ENCODE measurements at places on chromosomes 6 and 20.

DNA sequence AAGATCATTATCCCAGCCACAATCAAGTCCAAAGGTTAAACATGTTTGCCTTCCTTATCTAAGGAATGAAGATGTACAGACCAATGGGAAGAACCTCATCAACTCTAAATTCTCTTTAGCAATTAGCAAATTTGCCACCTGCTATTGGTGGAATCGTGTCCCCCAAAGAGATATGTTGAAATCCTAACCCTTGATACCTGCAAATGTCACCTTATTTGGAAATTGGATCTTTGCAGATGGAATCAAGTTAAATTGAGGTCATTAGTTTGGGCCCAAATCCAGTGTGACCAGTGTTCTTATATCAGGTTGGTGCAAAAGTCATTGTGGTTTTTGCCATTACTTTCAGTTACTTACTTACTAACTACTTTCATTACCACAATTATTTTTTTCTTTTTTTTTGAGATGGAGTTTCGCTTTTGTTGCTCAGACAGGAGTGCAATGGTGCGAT, 31.3 kb downstream of the KLHL31 start:
- no peak for DNase-seq

GRCh38 chr6:14734416-14735340, 511.2 kb upstream of the JARID2 start:
- no peak for DNase-seq

DNA sequence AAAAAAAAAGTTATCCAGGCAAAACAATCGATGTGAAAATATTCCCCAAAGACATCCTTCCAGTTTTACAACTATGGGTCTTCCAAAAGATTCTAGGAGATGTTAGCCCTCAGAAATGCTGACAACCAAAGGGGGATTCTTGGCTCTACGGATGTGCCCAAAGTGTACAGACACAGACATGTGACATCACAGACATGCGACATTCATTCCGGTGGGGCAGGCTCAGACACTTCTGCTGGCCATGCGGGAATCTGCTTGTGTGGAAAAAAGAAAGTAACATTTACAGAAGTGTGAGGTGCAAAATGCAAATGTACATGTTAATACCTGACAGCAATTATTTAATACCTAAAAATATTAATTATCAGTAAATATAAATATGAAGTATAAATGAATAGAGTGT, 268.6 kb downstream of the FOXC1 start:
- DNase-seq, result no peak

GRCh38 chr20:51886341-51886740, 84.0 kb upstream of the SALL4 start:
- no peak for DNase-seq

- no peak for DNase-seq
Observed at GRCh38 chr6:121678245-121678644, 242.8 kb downstream of the GJA1 start.

DNA sequence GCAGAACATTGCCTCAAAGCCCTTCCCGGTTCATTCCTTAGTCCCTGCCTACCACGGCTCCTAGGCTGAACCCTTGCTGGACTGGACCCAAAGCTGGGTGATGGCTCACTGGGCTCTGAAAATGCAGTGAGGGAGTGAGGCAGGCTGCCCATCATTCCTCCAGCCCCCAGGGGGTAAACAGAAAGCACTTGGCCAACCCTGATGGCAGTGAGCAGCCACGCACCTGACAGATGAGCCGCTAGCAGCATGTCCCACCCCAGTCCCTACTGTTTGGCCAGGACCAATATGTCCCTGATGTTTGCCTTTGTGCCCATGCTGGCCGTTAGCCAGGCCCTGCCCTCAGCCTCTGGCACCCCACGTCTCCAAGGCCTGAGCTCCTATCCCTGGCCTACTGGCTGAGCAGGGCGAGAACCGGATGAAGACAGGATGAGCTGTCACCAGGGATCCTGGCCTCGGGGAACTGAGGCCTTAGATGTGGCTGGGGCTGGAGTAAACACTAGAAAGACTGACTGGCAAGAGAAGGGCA, 19.4 kb upstream of the BAK1 start:
- DNase-seq, result no peak

GRCh38 chr6:21277601-21278374, 315.8 kb upstream of the SOX4 start:
- no peak for DNase-seq

DNA sequence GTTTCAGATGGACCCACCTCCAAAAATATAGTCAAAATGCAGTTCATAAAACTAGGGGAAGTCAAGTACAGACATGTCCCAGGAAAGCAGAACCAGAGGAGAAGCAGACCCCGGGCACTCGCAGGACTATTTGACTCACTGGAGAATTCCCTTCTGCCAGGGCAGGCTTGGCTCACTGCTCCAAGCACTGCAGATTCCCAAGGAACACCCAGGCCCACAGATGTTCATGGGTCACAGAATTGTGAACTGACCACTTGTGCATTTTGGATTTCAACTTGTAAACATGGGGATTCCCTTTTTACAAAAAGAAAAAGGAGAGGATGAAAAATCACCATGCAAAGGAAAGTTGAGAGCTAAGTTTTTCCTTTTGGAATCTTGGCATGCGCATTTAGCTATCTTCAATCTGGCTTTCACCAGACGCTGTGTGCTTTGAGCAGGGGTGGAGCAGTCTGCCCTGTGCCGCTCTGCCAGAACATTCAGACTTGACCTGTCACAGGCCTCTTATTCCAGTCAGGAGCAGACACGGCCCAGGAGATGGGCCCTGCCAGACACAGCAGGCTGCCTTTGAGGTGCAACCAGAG, 237.5 kb upstream of the TAB2 start:
- DNase-seq, result no peak

DNA sequence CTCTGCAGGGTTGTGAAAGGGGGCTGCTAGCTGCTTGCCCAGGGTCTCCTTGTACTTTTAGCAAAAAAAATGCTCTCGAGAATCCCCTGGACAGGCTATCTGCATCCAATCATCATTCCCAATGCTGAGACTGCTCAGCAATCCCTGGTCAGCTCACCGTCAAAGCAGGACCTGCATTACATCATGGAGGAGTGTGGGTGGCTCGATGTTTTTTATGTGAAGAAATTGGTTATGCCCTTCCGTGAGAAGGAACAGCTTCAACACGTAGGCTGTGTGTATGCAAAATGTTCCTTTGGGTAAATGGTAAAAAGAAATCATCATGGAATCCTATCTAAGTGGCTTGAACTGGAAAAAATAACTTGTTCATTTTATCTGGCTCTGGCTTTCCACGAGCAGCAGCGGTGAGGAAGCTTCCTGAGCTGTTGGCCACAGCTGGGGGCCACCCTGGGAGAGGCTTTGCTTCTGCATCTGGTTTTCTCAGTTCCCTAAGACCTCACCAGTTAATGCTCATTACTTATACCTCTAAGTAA, 111.4 kb downstream of the FYN start:
- no peak for DNase-seq

DNA sequence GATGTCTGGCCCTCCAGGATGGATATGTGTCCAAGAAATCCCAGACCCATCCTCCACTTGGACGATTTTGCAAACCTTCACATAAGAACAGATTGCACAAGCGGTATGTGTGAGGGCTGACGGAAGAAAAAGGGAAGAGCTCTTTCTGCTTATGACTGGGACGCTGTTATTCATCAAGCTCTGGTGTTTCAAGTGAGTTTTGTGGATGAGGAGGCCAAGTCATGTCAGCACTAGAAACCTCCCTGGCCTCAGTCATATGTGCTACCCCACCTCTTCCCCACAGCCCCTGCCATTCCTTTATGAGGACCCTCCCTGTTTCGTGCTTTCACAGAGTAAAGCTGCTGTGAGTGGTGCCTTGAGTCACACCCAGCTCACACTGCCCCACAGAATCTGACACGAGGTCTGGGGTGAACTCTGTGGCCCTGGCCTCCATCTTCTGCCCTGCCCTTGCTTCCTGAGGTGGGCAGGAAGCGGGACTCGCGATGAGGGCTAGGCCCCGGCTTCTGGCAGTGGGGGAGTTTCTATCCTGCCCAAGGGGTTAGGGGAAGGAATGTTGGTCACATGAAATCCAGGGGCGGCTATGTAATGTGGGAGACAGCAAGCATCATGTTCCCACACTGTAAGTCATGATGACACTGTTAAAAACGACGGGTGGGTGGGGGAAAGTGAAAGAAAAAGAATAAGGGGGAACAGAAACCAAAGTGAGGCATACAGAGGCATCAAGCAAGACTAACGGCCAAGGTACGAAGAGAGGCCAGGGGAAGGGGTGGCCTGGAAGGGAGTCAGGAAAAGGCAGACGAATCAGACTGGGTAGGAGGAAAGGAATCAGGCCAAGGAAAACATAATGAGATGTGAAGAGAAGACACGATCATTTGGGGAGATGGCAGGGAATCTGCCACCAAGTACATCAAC, 78.1 kb downstream of the PRDM1 start:
- no peak for DNase-seq

- DNase-seq, result no peak
Observed at GRCh38 chr6:105400501-105400900, 2.4 kb downstream of the PREP start.

GRCh38 chr20:23646106-23646873, 8.5 kb upstream of the CST3 start:
- no peak for DNase-seq

DNA sequence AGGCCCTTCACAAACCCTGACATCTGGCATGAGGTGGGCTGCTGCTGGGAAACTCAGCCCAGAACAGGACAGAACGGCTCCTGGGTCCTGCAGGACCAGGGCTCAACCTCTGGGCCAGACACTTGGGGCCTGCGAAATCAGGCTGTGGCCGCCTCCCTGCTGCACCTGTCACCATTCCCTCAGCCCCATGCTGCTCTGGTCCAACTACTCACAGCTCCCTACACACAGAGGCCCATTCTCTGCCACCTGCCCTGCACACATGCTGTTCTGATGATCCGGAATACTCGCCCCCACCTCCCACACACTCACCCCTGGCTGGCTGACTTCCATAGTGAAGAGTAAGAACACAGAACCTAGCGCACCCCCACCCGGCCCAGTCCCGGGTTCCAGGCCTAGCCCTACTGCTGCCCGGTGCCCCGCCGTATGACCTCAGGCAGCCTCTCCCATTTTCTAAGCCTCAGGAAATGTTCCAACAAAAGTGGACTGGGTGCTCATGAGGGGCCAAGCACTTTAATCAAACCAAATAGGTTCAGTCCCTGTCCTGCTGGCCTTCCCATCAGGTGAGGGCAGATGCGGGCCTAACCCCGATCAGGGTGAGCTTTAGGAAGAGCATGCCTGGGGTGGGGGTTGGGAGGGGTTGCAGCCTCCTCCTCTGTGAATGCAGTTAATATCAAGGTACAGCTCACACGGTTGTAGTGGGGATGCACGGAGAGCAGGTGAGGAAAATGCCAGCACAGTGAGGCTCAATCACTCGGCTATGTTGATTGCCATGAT, 3.9 kb downstream of the PEDS1 start:
- DNase-seq, result no peak

DNA sequence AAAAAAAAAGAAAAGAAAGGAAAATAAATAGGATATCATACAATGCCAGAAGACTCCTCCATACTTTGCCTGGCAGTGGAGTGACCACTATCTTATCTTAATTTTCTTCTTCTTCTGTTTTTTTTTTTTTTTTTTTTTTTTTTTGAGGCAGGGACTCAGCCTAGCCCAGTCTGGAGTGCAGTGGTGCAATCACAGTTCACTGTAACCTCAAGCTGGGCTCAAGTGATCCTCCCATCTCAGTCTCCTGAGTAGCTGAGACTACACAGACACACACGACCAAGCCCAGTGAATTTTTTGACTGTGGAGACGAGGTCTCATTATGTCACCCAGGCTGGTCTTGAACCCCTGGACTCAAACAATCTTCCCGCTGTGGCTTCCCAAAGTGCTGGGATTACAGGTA, 17.1 kb upstream of the MMP9 start:
- DNase-seq, result no peak

DNA sequence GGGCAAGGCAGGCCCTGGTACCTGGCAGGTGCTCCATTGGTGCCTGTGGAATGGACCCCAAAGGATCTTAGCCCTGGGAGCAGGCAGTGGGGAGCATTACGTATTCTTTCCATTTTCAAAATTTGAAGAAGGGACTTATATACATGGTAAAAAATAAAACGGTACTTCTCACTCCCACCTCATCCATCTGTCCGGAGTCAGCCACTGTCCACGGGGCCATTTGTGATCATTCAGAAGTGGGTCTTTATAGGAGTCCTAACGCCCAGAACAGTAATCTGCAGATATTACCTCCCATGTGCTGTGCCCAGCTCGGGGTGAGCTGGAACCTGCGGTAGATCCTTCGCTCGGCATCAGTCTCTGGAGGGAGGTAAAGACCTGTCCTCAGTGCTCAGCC, 110.4 kb downstream of the SYCP2 start:
- no peak for DNase-seq

DNA sequence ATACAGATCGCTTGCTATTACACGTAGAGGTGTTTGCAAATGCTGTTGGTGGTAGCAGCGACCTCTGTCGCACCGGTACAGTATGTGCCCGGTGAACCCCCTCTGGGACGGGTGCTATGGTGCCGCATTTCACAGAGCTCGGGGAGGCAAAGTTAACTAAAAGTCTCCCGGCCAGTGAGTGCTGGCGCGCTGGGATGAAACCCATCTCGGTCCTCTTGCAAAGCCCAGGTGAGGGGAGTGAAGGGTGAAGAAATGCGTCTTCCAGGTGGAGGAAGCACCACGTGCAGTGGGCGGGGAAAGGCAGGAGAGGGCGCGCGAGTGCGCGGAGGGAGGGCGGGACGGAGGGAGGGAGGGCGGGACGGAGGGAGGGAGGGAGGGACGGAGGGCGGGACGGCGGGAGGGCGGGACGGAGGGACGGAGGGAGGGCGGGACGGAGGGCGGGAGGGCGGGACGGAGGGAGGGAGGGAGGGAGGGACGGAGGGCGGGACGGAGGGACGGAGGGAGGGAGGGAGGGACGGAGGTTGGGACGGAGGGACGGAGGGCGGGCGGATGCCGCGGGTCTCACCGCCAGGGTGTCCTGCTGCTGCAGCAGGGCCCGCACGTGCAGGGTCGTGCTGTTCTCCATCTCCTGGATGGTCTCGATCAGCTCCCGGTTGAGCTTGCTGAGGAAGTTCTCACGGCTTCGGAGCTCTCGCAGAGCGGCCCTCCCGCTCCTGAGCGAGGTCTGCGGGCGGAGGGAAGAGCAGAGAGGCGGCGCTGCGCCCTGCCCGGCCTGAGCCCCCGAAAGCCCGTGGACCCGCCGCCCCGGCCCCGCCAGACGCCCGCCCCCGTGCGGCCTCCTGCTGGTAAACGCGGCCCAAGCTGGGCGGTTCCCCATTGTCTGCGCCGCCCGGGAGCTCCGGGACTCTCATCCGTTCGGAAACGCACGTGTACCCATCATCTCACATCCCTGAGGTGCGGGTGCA, 11.7 kb downstream of the C20orf96 start:
- no peak for DNase-seq

DNA sequence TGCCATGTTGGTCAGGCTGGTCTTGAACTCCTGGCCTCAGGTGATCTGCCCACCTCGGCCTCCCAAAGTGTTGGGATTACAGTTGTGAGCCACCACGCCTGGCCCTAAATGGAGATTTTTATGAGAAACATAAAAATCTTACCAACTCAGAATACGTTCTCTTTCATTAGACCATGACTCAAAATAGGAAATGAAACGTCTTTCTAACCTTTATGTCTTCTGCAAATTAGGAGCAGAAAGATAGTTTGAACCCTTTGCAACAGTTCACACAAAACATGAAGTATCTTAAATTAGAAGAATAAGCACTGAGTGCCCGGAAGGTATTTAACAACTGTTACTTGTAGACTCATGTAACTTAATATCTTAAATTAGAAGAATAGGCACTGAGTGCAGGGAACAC, 48.3 kb downstream of the AHI1 start:
- no peak for DNase-seq

All from stimulated activated CD4-positive, alpha-beta T cell treated with anti-CD3 and anti-CD28 coated beads, TNF-alpha, amount 100 ng/mL, for 1 hour (primary cell).